NCI-H1417 (cell line): ENCODE measurements at places on chromosomes 12 and 14.

GRCh38 chr14:34797747-34798583 is 77.2 kb downstream of the BAZ1A start:
- no peak for DNase-seq

DNA sequence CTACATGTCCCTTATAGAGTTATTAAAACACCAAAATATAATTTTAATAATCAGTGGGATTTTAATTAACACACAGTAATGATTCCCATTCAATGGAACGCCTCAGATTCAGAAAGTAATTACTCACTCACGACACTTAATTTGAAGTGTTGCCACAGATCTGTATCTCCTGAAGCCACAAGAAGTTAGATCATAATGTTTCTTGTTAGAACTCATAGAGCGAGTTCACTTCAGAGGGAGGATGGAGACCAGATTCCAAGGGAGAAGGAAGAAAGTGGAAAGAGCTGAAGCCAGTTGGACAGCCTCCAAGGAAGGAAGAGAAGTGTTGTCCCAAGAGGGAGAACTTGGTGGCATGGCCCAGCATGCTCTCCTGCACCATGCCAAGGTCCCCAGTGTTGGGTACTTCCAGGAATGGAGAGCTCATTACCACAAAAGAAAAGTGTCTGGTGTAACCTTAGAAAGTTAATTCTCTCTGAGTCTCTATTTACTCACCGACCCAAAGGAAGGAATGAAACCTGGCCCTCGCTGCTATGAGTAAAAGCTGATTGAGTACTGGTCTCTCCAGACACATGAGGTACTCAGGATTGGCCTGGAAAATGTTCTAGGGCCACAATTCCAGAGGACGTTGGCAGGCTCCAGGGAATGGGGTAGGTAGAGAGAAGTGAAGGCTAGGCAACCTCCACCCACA is 305.4 kb downstream of the BCL11B start:
- no peak for DNase-seq

DNA sequence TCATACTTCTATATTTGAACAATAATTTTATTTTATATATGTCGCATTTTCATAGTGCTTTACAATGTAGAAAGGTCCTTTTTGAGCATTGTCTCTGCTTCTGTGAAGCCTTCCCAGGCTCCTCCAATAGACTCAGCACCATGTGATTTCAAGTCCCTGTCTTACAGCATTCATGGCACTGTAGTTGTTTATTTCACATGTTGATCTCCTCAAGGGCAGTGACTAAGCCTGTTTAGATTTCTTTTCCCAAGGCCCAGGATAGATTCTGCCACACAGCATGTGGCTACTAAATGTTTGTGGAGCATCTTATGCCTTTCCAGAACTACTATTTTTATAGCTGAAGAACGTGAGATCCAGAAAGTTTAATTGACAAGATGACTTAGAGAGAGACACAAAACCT is 391.7 kb downstream of the TMEM117 start:
- DNase-seq = no peak

DNA sequence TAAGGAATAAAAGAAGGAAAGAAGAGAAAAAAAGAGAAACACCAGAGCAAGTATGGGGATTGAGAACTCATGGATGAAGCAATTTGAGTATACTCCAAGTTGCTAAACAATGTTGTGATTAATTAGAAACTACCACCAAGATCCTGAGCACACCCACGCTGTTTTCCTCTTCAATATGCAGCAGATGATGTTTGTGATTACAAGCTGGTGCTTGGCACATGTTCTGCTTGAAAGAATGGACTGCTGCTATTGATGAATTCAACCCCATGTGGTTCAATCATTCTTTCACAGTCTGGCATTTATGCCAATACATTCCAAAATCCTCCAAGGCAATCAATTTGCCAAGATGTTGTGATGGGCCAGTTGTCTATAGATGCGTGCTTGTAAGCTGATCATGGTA is 146.8 kb downstream of the SLC2A13 start:
- no peak for DNase-seq

GRCh38 chr12:92335831-92336230 is 190.2 kb upstream of the BTG1 start:
- no peak for DNase-seq
